Activated T-cell treated with anti-CD3 and anti-CD28 coated beads for 48 hours (primary cell): ENCODE measurements at places on chromosomes 12 and 14.

DNA sequence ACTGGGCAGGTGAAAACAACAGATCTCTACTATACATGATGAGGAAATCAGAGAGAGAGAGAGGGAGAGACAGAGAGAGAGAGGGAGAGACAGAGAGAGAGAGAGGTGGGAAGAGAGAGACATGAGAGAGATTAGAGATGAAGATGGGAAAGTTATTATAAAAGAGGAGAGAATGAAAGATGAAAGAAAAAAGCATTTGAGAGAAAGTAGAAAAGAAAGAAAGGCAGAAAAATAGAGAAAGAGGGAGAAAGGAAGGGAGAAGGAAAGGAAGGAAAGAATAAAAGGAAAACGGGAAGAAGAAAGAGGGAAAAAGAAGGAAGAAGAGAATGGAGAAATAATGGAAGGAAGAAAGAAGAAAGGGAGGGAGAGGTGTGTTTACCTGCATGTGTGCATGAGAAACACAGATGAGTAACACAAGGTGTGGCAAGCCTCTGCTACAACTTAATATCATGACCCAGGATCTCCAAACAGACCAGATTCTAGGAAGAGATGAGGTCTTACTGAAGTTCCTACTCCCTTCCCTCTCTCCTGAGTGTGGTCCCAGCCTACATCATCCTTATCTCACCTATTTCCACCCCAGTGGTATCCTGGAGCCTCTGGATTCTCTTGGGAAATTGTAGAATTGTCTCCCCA is 176.3 kb downstream of the C12orf75 start:
- no peak for DNase-seq

DNA sequence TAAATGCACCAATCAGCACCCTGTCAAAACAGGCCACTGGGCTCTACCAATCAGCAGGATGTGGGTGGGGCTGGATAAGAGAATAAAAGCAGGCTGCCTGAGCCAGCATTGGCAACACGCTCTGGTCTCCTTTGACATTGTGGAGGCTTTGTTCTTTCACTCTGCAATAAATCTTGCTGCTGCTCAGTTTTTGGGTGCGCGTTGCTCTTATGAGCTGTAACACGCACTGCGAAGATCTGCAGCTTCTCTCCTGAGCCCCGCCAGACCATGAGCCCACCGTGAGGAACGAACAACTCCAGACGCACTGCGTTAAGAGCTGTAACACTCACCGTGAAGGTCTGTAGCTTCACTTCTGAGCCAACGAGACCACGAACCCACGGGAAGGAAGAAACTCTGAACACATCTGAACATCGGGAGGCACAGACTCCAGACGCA is 8.4 kb upstream of the PIANP start:
- DNase-seq: no peak

GRCh38 chr12:49622501-49623141 is 740 bp upstream of the PRPF40B start:
- no peak for DNase-seq

DNA sequence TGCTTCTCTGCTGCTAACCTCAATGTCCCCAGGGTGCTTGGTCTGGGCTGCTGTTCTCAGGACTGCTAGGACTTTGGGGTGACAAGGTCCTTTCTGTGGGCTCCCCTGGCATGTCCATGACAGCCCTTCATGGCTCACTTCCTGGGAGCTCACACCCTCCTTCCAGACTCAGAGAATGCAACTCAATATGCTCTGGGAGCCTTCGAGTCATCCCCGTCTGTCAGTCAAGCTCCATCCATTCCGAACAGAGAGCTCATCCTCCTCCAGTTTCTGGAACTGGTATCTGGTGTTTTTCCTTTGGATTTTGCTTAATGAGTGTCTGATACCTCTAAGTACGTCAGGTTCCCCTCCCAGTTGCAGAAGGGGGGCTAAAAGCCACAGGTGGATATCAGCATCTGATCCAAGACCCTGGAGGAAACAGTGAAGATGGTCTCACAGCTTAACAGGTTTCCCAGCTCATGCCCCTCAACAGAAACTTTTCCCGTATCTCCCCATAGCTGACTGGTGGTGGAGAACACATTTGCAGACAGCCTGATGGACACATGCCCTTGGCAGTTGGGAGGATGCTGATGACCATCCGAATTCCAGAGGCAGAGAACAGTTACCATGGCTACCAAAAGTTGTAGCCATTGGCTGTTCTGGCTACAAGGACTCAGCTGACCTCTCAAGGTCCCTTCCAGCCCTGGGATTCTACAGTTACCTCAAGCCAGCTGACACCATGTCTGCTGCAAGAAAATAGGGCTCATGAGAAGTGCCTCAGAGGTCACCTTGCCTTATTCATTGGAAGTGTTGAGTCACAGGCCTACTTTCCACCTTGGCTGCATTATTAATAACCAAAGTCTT is 9.5 kb upstream of the RAB35 start:
- no peak for DNase-seq

- no peak for DNase-seq
Observed at GRCh38 chr12:123141615-123142517, 9.0 kb downstream of the PITPNM2 start.

- DNase-seq: no peak
Observed at GRCh38 chr14:20184181-20184580, 6.5 kb upstream of the OR11G2 start.
